Lower lobe of right lung (tissue), 2 donors: ENCODE measurements at places on chromosomes 7 and 10. TPM values are rescaled to one million over a fixed set of nuclear protein-coding genes. Genes with fewer than 3 reads are reported as not detected.

DNA sequence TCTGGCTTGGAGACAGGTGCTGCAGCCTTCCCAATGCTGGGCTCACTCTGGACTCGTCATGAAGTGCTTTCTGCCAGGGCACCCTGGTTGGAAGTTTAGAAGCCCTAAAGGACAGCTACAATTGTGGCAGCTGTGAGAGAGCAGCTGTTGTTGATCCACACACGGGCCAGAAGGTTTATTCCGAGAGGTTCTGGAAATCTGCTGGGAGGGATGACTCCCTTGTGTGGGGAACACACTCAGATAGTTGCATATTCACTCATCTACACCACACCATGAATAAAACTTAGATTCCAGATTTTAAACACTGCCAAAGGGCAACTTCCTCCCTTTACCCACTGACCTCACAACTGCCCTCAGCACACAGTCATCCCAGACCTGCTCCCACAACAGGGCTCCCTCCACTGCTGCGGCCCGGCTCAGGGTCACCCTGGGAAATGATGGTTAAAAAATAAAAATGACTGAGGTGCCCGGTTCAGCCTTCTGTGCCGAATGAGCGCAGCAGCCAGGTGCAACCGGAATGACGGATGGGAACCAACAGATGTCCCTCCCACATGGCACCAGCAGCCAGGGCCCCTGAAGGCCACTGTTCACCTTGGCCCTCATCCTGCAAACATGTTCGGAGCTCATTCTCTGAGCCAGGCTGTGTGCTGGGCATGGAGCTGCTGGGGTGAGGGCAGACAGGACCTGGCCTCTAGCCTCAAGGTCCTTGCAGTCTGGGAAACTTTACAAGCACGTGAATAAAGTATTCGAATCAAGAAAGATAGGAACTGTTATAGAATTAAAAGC is 40.2 kb downstream of the ASB13 start:
- no peak overlapping the region for H3K27ac ChIP-seq
- no peak for DNase-seq
- no peaks in the 10 kb centered on the region for H3K27me3 ChIP-seq
- no peaks in the 10 kb centered on the region for H3K36me3 ChIP-seq
- H3K4me1 ChIP-seq, result peaks cover 9% of the 10 kb centered on the region

- no peak for DNase-seq
- no peaks in the 10 kb centered on the region for H3K27me3 ChIP-seq
- H3K4me1 ChIP-seq, result no peaks in the 10 kb centered on the region
- H3K4me3 ChIP-seq, result no peak overlapping the region
- H3K36me3 ChIP-seq, result no peaks in the 10 kb centered on the region
Measured at GRCh38 chr10:132296666-132297443, 10.9 kb downstream of the STK32C start.

GRCh38 chr10:101230183-101230917 is 1.1 kb upstream of the LBX1 start:
- peaks cover 41% of the 10 kb centered on the region for H3K4me1 ChIP-seq
- no peak overlapping the region for H3K27ac ChIP-seq
- peak overlapping the region; percentile 30 for H3K4me3 ChIP-seq

- H3K27ac ChIP-seq, result no peak overlapping the region
- H3K4me3 ChIP-seq, result no peak overlapping the region
- DNase-seq, result no peak
- no peaks in the 10 kb centered on the region for H3K36me3 ChIP-seq
- no peaks in the 10 kb centered on the region for H3K27me3 ChIP-seq
Measured at GRCh38 chr7:30395676-30396075, 82.9 kb downstream of the NOD1 start.

DNA sequence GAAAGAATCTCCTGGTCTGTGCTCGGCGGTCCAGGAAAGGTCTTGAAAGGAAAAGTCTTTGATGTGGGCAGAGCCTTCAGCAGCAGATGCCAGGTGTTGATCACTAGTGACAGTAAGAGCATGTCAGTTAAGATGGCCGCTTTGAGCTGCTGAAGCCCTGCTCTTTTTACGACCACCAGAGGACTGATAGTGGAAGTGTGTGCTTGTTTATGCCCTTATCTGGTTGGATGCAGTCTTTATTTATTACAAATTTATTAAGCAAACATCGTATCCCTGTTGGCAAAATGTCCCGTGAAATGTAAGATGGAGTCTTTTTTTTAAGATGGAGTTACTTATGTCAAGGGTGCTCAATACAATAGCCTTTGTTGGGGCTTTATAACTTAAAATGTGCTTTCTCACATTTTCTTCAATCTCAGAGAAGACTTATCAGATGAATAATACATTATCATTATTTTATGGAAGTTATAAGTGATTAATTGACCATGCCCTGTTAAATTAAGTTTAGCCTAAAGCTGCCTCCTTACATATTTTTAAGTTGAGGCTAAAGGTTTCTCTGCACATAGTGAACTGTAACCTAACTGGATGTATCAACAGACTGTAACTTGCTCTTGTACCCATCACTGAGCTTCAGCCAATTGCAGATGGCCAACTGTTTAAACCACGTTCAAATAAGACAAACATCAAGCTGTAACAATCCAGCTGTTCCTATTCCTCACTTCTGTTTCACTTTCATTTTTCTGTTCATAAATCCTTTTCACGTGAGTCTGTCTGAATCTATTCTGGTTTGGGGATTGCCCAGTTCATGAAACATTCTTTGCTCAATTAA is 97.4 kb upstream of the PIK3CG start:
- peaks cover 12% of the 10 kb centered on the region for H3K4me1 ChIP-seq
- DNase-seq, result no peak
- H3K4me3 ChIP-seq, result peak overlapping the region; percentile 27
- no peak overlapping the region for H3K27ac ChIP-seq
- no peaks in the 10 kb centered on the region for H3K27me3 ChIP-seq

DNA sequence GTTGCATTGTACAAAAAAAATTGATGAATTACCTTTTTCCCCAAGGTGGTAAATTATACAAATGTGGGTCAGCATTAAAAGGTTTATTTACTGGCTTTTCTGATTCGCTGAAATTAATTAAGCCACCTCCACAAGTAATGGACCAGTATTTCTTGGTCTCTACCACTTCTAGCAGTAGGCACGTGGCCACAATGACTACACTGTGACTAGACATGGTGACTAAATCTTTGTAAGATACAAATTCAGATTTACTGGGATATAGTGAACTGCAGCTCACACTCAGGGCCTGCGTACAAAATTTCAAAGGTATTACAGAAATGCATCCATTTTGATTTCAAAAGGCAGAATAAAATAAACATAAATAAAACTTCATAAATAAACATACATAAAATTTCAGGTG is 10.9 kb downstream of the HPSE2 start:
- H3K27me3 ChIP-seq, result peaks cover 25% of the 10 kb centered on the region
- H3K27ac ChIP-seq, result no peak overlapping the region
- no peaks in the 10 kb centered on the region for H3K36me3 ChIP-seq
- H3K4me3 ChIP-seq, result no peak overlapping the region
- no peaks in the 10 kb centered on the region for H3K4me1 ChIP-seq
- DNase-seq, result no peak

DNA sequence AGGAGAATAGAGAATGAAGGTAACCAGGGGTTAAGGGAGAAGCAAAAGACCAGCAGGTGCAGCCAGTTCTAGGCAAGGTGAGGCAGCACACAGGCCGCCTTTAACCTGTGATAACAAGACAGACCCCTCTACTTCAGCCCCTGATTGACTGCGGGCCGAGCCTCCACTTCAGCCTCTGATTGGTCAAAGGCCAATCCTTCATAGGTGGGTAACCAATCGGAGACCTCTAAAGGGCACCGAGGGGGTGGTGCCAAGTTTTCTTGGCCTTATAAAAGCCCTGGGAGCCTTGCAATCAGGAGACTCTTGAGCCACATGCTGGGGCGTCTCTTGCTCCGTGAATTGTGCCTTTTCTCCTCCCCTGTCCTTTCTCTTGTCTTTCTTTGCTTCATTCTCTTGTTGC is 98.8 kb downstream of the ELFN1 start:
- H3K27me3 ChIP-seq, result no peaks in the 10 kb centered on the region
- no peak overlapping the region for H3K27ac ChIP-seq
- H3K4me1 ChIP-seq, result no peaks in the 10 kb centered on the region
- no peak overlapping the region for H3K4me3 ChIP-seq

TCERG1L gene
- not detected for total RNA-seq

TWIST1 gene
- not detected for total RNA-seq

OPN4 gene
- not detected for total RNA-seq

GRCh38 chr7:129091484-129092002 is 36.6 kb upstream of the TNPO3 start:
- peaks cover 5% of the 10 kb centered on the region for H3K27me3 ChIP-seq
- no peak overlapping the region for H3K4me3 ChIP-seq
- no peaks in the 10 kb centered on the region for H3K36me3 ChIP-seq
- DNase-seq, result peak; percentile 86

GRCh38 chr7:155991470-155991869 is 179.2 kb upstream of the SHH start:
- H3K27ac ChIP-seq, result no peak overlapping the region
- H3K4me1 ChIP-seq, result no peaks in the 10 kb centered on the region
- H3K4me3 ChIP-seq, result no peak overlapping the region
- H3K27me3 ChIP-seq, result no peaks in the 10 kb centered on the region
- H3K36me3 ChIP-seq, result no peaks in the 10 kb centered on the region
- DNase-seq, result no peak

DNA sequence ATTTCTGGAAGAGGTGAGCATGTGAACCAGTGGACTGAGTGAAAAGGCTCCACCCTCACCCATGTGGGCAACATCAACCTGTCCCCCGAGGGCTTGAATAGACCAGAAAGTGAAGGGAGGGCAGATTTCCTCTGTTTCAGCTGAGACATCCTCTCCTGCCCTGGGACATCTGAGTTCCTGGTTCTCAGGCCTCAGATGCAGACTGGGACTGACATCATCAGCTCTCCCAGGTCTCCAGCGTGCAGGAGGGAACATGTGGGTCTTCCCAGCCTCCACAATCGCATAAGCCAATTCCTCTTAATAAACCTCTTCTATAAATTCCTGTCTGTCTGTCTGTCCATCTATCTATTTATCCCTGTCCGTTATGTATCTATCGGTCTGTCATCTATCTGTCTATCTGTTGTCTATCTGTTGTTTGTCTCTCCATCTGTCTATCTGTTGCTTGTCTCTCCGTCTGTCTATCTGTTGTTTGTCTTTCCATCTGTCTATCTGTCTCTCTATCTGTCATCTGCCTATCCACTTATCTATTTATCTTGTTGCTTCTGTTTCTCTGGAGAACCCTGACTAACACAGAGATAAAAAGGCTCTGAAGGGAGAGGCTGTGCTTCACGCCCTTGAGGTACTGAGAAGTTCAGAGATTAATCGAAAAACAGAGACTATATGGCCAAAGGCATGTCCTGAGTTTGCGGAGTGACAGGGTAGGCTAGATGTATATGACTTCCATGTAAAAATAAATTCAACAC is 140.3 kb upstream of the PFKP start:
- no peaks in the 10 kb centered on the region for H3K36me3 ChIP-seq
- H3K4me3 ChIP-seq, result no peak overlapping the region
- DNase-seq, result no peak
- no peak overlapping the region for H3K27ac ChIP-seq

GRCh38 chr7:83882551-83882950 is 233.6 kb upstream of the SEMA3E start:
- H3K4me1 ChIP-seq, result no peaks in the 10 kb centered on the region
- no peaks in the 10 kb centered on the region for H3K27me3 ChIP-seq
- no peak overlapping the region for H3K4me3 ChIP-seq

AKR1C3 gene
- total RNA-seq, result 84.4 TPM
